Smooth muscle cell of the umbilical artery (primary cell): ENCODE measurements at places on chromosomes 1 and 21. TPM values are rescaled to one million over a fixed set of nuclear protein-coding genes. Genes with fewer than 3 reads are reported as not detected.

The LCE3E gene
- not detected in 2 replicates for total RNA-seq

The MRPL39 gene
- total RNA-seq: 25.5 and 26.2 TPM in 2 replicates

The PCSK9 gene
- 0.89 and 2.4 TPM in 2 replicates for total RNA-seq

The SLC9C2 gene
- total RNA-seq: 0.30 and 0.46 TPM in 2 replicates

The FCRL4 gene
- not detected in 2 replicates for total RNA-seq

The SPRR2G gene
- not detected in 2 replicates for total RNA-seq

The ST6GALNAC5 gene
- 140 and 184 TPM in 2 replicates for total RNA-seq

The CD52 gene
- total RNA-seq: not detected in 2 replicates

The TIE1 gene
- total RNA-seq: 1.2 and 9.2 TPM in 2 replicates

The ESRRG gene
- under 0.01 and 0.51 TPM in 2 replicates for total RNA-seq

The THEM5 gene
- not detected in 2 replicates for total RNA-seq

The FAM72C gene
- 0.42 TPM in 1 of 2 replicates, not detected in the other for total RNA-seq

The RNU1-3 gene
- total RNA-seq: under 0.01 TPM in 2 replicates

The NFYC gene
- total RNA-seq: 13.4 and 22.4 TPM in 2 replicates
